Fibroblast of skin of abdomen (primary cell): ENCODE measurements at places on chromosomes 5 and 9.

DNA sequence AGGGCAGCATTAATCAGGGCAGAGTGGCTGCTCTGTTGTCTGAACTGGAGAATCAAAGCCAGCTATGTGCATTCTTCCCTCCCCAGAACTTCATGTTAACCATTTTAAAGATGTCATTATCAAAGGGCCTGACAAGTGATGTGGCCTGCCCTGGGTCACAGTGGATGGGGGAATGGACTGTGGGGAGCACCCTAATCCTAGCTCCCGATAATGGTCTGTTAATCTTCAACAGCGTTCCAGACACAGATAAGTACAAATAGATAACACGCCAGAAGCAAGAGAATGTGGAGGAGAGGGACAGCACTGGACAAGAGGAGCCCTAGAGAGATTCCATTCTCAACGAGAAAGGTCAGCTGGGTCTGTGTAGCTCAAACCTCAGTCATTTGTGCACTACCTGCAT is 77.5 kb downstream of the DPYSL3 start:
- no peak for DNase-seq

DNA sequence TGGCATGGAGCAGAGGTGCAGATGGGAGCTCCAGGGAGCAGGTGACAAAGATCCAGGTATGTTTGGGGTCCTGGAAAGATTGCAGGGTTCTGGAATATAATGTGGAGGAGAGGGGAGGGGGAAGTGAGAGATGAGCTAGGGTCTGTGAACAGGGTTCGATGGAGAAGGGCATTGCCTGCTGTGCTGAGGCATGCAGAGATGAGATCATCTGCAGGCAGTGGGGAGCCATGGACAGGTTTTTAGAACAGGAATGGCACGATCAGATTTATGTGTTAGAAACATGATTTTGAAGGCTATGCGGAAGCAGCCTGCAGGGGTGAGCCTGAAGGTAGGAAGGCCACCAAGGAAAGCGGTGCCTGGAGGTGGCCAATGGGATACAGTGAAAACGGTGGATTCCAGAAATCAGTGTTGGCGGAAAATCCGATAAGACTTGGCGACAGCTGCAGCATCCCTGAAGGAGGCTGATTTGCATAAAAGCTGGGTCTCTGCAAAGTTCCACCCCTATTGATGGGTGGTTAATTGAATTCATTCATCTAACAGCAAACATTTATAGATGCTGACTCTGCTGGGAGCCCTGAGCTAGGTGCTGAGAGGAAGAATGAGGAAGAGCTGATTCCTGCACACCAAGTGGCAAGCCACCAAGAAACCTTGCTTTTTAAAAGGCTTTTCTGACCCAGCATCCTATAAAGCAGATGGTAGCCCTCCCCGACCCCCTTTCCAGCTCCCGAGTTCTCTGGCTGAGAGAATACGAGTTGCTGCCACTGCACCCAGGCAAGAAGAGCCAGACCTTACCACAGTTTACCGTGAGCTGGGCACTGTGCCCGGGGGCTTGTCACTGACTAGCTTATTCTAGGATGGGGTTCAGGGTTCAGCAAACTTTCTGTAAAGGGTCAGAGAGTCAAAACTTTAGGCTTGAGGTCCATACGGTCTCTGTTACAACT is 139.2 kb upstream of the SMIM23 start:
- no peak for DNase-seq

GRCh38 chr5:139418793-139419192 is 14.9 kb upstream of the SPATA24 start:
- DNase-seq = no peak

DNA sequence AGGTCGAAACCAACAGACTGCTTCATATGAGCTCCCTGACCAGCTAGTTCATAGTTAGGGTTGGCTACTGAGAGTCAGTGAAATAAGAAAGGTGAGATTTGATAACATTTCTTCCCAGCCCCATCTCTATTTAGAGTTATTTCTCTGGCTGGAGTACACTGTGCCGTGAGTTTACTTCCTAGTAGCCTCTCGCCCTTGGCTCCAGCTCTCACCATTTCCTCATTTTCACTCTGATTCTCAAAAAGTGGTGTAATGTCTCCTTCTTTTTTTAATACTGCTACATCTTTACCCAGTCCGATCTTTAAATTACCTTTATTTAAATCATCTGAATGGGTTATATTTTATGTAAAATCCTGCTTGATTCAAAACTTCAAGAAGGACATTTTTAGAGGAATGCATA is 100.4 kb upstream of the FAM174A start:
- no peak for DNase-seq

DNA sequence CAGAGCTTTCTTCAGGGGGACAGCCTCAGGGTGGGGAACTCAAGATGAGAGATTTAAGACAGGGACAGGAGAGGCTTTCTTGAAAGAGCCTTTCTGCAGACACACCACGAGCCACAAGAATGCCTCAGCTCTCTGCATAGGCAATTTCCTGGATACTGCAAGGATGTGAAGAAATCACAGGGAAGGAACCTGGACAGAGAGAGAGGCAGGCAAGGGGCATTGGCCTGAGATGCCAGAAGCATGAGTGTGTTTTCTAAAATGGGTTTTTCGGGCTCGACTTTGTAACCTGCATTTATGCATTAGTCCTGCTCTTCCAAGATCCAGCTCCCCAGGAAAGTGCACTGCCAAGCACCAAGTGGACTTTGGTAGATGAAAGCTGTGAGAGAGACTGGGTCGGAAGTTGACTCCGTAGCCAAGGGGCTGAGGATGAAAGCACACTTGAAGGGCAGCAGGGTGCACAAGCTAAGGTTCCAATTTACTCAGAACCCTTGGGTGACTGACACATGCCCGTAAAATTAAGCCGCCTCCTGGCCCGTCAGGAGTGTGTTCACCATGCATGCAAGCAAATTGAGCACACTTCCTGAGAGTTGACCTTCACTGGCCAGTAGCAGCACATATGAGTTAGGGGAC is 90.9 kb downstream of the CFAP90 start:
- DNase-seq = no peak

- peak; percentile 65 for DNase-seq
These were observed 53.8 kb downstream of the GLRA1 start for GRCh38 chr5:151870820-151871219.

GRCh38 chr5:1975406-1975715 is 92.6 kb upstream of the IRX4 start:
- no peak for DNase-seq

GRCh38 chr5:125503946-125504345 is 757.5 kb upstream of the ZNF608 start:
- no peak for DNase-seq
